NCI-H524 (cell line): ENCODE measurements at places on chromosomes 1 and 21.

GRCh38 chr1:245988393-245989078, 518.5 kb downstream of the SMYD3 start:
- DNase-seq, result no peak

DNA sequence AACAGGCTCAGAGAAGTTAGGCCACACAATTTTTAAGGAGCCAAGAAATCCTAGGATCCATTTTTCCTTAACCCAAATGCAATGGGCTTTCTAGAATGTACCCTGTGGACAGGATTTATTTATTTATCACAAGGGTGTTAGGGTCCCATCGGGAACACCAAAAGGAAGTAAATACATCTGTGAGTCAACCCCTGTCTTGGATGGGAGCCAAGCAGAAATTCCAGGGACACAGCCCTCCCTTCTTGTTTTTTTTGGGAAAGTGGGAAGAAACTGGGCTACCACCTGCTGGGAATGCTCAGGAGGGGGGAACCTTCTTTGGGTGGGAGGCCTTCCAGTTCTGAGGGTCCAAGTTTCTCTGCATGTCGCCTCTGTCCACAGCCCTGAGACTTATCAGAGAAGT, 1.3 kb downstream of the CRNN start:
- no peak for DNase-seq

DNA sequence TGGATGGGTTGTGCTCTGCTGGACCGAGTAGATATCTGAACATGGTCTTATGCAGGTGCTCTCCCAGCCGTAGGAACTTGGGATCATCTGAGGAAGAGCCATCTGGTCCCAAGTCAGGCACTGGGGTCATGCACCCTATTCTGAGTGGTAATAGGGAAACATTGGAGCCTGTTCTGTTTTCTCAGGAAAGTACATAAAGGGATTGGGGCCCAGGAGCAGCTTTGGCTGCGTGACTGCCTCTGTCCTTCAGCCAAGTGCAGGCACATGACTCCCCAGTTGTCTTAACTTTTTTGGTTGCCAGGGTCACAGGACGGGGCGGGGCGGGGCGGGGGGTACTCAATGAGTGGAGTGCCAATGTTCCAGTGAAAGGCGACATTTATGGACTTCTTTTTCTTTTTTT, 11.5 kb downstream of the PFKFB2 start:
- DNase-seq, result no peak

- DNase-seq, result no peak
Measured at GRCh38 chr1:208544794-208545193, 300.6 kb upstream of the PLXNA2 start.

GRCh38 chr1:204476563-204476962, 18.0 kb downstream of the PIK3C2B start:
- DNase-seq, result no peak
